ENCODE measurements at places on chromosomes 2 and 18.

GRCh38 chr18:38751898-38752297 lies 1186.3 kb upstream of the CELF4 start:
- DNase-seq = no peak

- no peak for DNase-seq
Observed at GRCh38 chr2:157905092-157905491, 29.0 kb upstream of the ACVR1 start.

GRCh38 chr2:60628026-60628425 lies 74.6 kb upstream of the BCL11A start:
- no peak for DNase-seq

DNA sequence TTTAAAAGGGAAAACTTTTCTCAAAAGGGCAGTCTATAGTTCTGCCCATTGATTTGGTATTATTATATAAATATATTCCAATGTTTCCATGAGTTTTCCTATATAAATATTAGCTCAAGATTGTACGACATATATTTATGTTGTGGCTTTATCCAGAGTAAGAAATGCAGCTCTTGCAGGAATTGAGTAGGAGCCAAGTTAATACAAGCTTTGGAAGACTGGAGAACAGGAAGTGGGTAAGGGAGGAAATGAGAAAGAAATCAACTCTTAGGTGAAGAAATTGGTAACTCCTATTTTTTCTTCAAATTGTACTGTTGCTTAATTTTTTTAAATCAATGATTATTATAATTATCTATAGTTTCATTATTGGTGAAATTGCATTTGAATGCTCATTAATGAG lies 105.4 kb upstream of the FAM117B start:
- peak; percentile 67 for DNase-seq

- no peak for DNase-seq
Observed at GRCh38 chr2:191851158-191851557, 4.3 kb upstream of the CAVIN2 start.

GRCh38 chr2:124623560-124623959 lies 598.5 kb downstream of the CNTNAP5 start:
- no peak for DNase-seq

DNA sequence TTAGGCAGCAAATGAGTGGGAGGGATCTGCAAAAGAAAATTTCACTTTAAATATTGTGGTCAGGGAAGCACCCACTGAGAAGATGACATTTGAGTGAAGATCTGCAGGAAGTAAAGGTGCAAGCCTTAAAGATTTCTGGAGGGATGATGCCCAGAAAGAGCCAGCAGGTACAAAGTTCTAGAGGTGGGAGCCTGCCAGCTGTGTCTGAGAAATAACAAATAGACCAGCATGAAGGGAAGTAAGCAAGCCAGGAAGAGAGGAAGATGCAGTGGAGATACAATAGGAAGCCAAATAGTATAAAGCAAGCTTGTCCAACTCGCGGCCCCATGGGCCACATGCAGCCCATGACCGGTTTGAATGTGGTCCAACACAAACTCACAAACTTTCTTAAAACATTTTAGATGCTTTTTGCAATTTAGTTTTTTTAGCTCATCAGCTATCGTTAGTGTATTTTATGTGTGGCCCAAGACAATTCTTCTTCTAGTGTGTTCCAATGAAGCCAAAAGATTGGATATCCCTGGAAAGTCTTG lies 489.9 kb downstream of the DCC start:
- no peak for DNase-seq

- no peak for DNase-seq
Observed at GRCh38 chr2:103265521-103265920, 503.7 kb downstream of the TMEM182 start.

- no peak for DNase-seq
Observed at GRCh38 chr2:121191191-121192170, 93.5 kb downstream of the TFCP2L1 start.

DNA sequence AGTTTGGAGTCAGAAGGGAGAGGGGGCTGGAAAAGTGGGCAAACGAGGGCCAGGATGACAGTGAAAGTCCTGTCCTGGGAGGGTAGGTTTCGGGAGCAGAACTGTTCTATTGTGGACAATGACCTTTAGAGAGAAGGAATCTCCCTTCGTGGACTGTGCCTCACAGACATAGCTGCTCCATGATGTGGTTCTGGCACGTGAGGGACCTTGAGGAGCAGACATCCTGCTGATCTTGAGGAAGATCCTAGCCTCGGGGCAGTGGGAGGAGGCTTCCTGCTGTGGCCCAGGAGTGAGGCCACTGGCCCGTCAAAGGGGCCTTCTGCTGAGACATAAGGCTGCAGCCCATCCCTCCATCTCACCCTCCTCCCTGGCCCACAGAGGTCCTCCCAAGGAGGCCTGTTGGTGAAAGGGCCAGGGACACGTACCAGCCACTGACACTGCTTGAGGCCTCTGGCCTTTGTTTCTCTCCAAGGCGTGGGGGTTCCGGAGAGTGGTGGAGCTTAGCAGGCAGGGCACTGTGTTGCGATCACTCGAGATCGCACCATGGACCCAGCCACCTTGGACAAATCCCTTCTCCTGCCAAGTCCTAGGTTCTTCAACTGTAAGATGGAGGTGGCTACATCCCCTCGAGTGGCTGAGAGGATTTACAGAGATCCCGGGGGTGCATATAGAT lies 167.2 kb downstream of the CELF4 start:
- DNase-seq = no peak

Data from amniotic epithelial cell (primary cell).